ENCODE measurements at places on chromosomes 4 and X.
A peak's percentile ranks its signal among the peaks of the same experiment; 100 is the strongest.

GRCh38 chrX:31070057-31070468, 1.8 kb downstream of the FTHL17 start:
- DNase-seq = no peak

DNA sequence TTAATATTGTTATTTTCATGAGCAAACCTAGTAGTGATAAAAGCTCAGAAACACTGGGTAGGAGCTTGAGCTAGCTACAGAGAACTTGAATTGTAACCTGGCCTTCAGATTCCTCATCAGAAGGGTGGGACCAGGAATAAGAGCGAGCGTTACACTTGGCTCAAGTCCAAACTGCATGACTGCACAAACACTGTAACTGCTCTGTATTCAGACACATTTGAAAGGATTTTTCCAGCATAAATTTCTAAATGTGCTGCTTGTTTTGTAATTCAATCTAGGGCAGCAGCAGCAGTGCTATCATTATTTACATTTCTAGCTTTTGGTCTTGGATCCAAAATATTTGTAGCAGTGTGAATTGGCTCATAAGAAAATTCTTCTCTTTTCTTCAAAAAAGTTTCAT, 133.0 kb upstream of the TMLHE start:
- no peak for DNase-seq

- DNase-seq = no peak
These were observed 802.0 kb downstream of the RPA4 start for GRCh38 chrX:97685753-97686152.

GRCh38 chr4:87025023-87025613, 90.3 kb downstream of the AFF1 start:
- DNase-seq = no peak

DNA sequence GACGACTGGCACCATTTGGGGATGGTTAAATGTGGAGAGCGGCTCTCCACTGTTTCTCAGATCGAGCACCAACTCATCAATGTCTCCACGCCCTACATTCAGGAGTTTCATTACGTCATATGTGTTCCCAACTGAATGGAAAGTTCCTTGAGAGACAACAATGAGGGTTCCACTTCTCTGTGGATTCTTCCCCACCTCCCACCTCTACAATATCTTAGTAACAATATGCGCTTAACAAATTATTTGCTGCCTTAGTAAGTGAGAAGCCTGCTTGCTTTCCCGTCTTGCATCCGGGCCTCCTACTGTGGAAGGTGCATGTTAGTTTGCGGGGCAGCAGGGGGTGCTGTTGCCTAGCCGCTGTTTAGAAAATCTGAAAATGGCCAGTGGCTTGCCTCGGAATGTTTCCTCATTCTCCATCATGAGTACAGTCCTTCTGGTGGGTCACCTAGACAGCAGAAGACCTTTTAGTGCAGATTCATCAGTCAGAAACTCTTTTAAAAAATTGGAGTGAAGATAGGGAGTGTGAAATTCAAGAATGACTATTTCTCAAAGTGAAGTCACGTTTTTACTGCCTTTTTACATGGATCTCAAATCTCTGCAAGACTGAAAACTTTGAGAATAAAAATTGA, 55.7 kb downstream of the PHOX2B start:
- DNase-seq = peak; percentile 6

- DNase-seq = no peak
These were observed 54.1 kb upstream of the WDR17 start for GRCh38 chr4:176011529-176011928.

GRCh38 chrX:101362116-101362515, 13.6 kb upstream of the TIMM8A start:
- DNase-seq = no peak

DNA sequence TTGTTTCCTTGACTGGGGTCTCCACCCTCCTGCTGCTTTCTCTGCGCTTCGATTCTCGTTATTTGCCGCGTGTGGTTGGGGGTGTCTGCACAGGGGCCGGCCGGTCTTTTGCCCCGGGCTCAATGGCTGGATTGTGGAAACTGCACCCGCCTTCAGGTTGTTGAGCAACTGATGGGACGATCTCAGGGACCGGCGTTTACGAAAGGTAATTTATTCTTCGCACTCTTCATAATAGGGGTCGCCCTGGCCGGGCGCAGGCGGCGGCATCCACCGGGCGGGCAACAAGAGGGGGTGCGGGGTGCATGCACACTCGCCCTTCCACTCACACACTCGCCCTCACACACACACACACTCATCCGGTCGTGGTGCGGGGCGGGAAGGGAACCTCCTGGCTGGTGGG, 1.4 kb downstream of the ADGRL3 start:
- DNase-seq = no peak

DNA sequence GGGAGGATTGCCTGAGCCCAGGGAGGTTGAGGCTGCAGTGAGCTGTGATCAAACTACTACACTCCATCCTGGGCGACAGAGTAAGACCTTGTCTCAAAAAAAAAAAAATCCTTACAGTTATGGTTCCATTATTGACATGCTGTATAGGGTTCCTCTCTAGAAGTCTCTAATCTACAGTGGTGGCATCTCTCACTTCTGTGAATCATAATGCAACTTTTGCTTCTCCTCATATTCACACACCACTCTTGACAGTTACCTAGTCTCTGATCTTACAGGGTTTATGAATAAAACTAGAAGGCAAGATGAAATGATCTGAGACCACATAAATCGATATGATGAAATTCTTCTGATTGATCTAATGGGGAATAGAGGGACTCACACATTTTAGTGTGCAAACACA, 40.6 kb downstream of the DOCK11 start:
- no peak for DNase-seq

- DNase-seq = no peak
These were observed 123.4 kb downstream of the MFAP3L start for GRCh38 chr4:169902658-169903345.

GRCh38 chrX:140815868-140816267, 106.3 kb downstream of the LINC00632 start:
- DNase-seq = no peak

- DNase-seq = no peak
These were observed 70.1 kb upstream of the TMLHE start for GRCh38 chrX:155682834-155683233.

DNA sequence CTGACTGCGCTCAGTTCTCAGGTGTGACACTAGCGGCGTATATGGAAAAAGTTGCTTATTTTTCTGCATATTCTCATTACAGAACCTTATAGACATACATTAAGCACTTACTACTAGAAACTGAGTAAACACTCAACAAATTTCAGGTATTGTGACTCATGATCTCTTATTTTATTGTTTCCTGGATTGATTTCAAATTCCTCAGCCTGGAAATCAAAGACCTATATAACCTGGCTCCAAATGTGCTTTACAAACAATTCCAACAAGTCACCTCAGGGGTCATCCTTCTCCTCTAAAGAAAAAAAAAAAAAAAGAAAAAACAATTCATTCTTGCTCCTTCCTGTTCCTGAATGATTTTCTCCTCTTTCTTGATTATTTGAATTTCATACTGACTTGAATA, 152.3 kb downstream of the ADAM29 start:
- DNase-seq = no peak

- no peak for DNase-seq
These were observed 13.4 kb downstream of the RBMX start for GRCh38 chrX:136867096-136867491.

DNA sequence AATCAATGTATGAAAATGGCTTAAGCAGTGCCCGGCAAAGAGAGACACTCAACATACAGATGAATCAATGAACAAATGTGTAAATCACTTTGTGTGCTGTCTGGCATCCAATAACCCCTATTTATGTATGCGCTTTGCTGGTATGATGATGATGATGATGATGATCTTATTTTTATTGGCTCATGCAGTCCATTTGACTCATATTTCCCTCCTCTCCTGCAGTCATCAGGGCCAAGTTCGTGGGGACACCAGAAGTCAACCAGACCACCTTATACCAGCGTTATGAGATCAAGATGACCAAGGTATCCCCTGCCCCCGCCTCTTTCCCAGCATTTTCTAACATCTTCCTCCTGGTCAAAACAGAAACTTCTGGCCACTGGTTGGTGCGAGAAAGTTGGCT, 2.5 kb downstream of the TIMP1 start:
- no peak for DNase-seq

All from stimulated activated CD8-positive, alpha-beta memory T cell treated with anti-CD3 and anti-CD28 coated beads, Interleukin-7, amount 100 ng/mL, for 24 hours (primary cell).